ENCODE measurements at places on chromosomes 5 and 9.

DNA sequence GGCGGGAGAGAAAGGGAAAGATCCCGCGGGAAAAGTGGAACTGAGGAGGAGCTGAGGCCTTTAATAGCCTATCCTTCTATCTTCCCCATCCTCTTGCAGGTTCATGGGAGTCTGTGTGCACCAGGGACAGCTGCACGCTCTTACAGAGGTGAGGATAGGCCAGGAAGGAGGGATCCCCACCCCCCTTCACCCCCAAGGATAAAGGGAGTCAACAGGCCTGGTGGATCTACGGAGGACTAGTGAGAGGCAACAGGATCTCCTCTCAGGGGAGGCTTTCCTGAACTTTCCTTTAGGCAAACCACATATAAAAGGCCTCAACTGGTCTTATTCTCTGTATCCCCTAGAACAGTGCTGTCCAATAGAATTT is 1.1 kb downstream of the TESK1 start:
- DNase-seq, result no peak

DNA sequence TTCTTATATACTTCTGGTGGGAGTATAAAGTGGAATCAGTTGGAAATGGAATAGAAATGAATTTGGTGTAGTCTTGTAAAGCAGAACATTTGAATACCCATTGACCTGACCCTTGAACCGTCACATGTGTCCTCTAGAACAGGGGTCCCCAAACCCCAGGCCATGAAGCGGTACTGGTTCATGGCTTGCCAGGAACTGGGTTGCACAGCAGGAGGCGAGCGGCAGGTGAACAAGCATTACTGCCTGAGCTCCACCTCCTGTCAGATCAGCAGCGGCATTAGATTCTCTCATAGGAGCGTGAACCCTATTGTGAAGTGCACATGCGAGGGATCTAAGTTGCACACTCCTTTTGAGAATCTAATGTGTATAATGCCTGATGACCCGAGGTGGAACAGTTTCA is 80.0 kb downstream of the RANBP17 start:
- no peak for DNase-seq

DNA sequence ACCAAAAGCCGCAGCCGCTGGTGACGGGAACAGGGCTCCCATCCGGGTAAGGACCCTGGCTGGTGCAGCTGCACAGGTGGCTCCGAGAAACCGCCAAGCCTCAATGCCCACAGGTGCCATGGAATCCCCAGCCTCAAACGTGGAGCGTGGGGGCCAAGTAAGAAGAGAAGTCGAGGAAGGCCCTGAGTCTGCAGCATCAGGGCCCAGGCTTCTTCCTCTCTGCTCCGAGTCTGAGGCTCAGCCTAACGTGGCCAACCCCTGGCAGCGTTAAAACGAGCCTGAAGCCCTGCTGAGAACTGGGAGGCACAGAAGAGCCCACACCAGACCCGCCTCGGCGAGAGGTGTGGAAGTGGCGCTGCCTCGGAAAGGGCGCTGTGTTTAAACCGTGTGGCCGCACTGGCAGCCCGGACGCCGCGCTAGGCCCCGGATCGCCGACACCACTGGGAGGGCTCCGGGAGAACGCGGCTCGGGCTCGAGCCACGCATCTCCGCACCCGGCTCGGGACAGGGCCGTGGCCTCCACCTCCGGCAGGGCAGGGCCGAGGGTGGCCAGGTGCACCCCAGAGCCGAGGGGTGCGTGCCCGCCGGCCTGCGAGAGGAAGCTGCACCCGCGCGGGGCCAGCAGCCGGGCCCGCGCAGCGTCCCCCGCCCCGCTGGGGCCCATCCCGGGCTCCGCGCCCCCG is 730 bp downstream of the ZMYND19 start:
- DNase-seq, result no peak

DNA sequence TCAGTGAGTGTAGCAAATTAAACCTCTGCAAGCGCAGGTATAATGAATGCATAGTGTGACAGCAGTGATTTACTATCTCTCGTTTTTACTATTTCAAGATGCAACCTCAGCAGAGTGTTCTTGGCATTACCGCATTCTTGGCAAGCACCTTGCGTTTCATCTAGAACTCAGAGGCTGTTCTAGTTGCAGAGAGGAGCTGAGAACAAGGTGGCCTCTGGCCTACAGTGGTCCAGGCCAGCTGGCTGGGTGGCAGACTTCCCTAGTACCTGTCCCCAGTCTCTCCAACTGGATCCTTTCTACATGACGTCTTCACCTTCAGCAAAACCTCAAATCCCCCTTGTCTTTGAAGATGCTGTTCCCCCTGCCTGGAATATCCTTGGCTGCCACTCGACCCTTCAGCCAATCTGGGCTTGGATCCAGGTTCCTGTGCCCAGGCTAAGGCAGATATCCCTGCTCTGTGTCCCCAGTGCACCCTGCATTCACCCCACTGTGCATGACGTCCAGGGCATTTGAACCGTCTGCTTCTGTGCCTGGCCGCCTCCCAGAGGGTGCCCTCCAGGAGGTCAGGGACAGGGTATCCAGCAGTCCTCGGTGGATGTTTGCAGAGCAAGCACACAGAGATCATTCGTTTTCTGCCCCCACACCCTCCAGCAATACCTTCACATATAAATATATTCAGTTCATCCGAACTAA is 120.4 kb upstream of the CPEB4 start:
- no peak for DNase-seq

GRCh38 chr5:124844371-124844920 is 98.0 kb upstream of the ZNF608 start:
- DNase-seq, result no peak

- no peak for DNase-seq
Observed at GRCh38 chr9:133584559-133585476, 24.4 kb downstream of the FAM163B start.

Data from stimulated activated CD4-positive, alpha-beta T cell treated with anti-CD3 and anti-CD28 coated beads, Interleukin-2, amount 100 ng/mL, for 24 hours (primary cell).